KG1 (cell line): ENCODE measurements at places on chromosomes 6 and 20.

- no peak for DNase-seq
Observed at GRCh38 chr6:163721922-163722692, 307.6 kb downstream of the QKI start.

DNA sequence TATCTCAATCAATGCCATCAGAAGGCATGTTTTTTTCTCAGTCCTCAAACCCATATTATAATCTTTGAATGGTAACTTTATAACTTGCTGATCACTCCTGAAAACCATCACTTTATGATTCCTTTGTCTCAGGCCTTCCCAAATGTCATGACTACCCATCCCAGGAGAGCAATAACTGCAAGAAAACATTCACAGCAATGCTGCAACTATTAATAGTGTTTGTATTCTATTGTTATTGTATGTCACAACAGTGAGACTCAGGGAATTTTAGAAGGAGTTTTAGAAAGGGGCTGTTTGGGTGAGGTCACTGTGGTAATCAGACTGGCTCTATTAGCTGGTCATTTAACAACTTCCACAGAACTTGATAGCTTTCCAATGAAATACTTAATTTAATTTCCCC lies 301.4 kb upstream of the TBX18 start:
- no peak for DNase-seq

- no peak for DNase-seq
Observed at GRCh38 chr6:154849475-154849874, 116.3 kb downstream of the SCAF8 start.

- DNase-seq = no peak
Observed at GRCh38 chr20:13166011-13166410, 55.1 kb upstream of the ISM1 start.

GRCh38 chr20:14830466-14830865 lies 493.1 kb upstream of the FLRT3 start:
- no peak for DNase-seq

- DNase-seq = no peak
Observed at GRCh38 chr6:53495506-53496499, 49.1 kb downstream of the GCLC start.

DNA sequence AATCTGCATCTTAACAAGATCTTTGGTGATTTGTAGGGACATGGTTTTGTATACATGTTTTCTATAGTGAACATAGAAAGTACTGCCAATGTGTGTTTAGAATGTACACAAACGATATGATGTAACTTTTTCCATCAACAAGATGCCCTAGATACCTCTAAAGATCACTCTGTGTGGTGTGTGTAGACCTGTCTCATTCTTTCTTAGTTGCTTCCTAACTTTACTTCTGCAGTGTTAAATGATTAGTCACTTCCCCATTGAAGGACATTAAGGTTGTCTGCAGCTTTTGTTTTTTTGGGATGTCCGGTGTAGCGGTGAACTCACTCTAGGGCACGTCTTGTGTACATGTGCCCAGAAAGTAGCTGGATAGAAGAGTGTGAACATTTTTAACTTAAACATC lies 35.9 kb downstream of the CDYL start:
- no peak for DNase-seq

- DNase-seq = no peak
Observed at GRCh38 chr20:32858701-32859372, at the start of gene EFCAB8. TSS of gene EFCAB8 (plus strand) at chr20:32858923. CDS start at chr20:32863793, 4,870 bp downstream.

DNA sequence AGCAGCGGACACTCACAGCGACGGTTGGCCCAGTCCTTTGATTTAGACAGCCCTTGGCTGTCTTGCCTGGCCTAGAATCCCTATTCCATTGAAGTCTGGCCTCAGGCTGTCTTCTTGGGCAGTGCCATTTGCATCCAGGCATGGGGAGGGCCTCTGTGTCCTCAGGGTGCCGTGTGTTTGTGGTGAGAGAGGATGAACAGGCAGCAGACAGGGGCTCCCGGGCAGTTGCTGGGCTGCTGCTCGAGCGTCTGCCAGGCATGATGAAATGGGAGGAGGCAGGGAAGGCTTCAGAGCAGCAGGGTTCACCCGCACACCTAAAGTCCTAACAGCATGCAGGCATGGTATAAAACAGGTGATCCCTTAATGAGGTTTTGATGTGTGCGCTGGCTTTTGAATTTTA lies 126.9 kb downstream of the SOBP start:
- no peak for DNase-seq

DNA sequence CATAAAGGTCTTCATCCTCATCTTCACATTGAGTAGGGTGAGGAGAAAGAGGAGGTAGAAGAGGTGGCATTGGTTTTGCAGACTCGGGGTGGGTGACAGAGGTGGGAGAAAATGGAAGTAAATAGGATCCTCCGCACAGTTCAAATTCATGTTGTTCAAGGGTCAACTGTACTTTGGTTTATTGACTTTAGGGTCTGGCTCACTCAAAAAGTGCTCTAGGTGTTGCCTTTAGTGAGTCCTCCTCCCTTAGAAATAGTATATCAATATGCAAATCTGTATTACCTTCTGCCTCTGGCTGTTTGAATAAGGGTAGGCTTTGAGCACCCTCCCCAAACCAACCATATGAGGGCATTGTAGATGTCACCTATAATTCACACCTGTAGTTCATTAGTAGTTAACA lies 54.7 kb downstream of the KIF6 start:
- DNase-seq = no peak

DNA sequence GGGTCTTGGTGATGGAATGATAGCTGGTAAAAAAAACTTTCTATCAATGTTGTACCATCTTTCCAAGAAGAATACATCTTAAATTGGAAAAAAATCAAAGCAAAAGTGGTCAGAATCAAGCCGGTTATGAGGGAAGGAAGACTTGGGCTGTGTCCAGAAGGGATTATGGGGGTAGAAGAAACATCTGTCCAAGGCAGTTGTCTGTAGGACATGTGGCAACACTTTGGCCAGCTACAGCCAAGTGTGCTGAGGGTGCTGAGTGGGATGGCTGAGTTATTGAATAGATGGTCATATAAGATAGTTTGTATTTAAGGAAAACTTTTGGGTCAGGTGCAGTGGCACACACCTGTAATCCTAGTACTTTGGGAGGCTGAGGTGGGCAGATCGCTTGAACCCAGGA lies 38.4 kb downstream of the INSM1 start:
- no peak for DNase-seq

GRCh38 chr6:31712296-31712695 lies 2.9 kb upstream of the LY6G6D start:
- no peak for DNase-seq

- no peak for DNase-seq
Observed at GRCh38 chr6:25352285-25352684, 73.1 kb downstream of the CARMIL1 start.

DNA sequence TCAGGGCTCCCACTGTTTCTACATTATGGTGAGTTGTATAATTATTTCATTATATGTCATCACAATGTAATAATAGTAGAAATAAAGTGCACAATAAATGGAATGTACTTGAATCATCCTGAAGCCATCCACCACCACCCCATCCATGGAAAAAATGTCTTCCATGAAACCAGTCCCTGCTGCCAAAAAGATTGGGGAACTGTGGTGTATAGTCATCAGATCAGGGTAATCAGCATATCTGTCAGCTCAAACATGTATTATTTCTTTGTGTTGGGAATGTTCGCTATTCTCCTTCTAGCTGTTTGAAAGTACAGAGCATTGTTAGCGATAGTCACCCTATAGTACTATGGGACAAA lies 33.8 kb upstream of the SLC22A23 start:
- DNase-seq = no peak

DNA sequence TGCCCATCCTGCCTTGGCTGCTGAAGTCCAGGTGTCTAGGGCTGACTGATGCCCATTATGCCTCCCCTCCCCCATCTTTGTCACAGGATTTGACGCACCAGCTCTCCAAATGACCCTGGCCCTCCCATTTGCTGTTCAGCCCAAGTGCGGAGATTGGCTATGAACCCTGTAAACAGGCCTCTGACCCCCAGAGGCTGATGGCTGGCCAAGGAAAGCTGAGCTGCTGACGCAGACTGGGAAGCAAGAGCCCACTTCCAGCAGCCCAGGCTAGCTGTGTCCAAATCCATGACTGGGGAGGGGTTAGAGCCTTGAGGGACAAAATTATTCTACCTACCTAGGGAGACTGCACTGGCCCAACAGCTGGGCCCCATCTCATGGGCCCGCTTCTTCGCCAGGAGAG lies 797 bp upstream of the GNRH2 start:
- DNase-seq = no peak

DNA sequence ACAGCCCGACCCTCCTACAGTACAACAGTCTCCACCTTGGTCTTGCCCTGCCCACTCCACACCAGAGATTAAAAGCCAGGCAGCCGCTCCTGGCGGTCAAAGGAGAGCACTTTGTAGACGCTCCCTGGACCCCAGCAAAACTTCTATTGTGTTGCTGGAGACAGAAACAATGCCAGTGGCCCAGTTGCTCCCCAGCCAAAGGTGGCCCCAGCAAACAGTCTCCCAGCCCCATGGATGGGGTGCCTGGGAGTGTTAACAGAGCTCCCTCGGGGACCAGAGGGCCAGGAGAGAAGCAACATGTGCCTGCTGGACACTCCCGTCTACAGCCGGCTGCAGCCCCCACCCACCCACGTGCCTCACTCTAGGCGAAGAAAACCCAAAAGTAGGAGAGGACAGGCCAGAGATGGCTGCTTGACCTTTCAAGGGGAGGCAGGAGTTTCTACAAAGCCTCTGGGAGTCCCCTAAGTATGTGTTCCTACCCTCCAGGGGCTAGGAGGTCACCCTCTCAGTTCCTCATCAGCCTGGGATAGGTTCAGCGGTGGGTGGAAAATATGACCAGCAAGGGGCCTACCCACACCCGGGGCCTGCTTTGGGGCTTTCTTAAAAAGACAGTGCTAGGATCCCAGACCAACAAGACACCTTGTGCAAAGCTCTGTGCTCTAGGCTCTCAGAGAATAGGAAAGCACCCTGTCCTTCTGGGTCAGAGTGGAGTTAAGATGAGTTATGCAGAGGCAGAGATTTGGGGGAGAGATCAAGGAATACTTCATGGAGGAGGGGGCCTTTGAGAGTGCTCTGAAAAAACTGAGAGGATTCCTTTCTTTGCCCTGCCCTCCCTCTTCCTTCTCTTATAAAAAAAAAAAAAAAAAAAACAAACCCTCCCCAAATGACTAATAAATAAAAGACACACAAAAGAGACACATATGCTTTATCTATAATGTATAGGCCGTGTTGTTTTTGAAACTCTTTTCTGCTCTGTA lies 19.0 kb upstream of the PREX1 start:
- no peak for DNase-seq

DNA sequence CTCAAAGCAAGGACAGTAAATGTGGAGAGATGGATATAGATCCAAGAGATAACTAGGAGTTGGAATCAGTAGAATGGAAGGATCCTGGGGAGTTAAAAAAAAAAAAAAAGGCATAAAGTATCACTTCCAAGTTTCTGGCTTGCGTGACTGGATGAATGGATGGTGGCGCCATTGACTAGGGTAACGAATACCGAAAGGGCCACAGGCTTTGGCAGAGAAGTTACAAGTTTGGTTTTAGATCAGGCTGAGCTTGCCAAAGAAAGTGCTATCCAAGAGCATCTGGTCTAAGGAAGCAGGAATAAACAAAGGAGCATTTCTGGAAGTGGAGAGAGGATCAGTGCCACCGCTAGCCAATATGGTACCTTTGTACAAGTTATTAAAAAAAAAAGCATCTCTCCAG lies 17.5 kb downstream of the L3MBTL1 start:
- DNase-seq = no peak

DNA sequence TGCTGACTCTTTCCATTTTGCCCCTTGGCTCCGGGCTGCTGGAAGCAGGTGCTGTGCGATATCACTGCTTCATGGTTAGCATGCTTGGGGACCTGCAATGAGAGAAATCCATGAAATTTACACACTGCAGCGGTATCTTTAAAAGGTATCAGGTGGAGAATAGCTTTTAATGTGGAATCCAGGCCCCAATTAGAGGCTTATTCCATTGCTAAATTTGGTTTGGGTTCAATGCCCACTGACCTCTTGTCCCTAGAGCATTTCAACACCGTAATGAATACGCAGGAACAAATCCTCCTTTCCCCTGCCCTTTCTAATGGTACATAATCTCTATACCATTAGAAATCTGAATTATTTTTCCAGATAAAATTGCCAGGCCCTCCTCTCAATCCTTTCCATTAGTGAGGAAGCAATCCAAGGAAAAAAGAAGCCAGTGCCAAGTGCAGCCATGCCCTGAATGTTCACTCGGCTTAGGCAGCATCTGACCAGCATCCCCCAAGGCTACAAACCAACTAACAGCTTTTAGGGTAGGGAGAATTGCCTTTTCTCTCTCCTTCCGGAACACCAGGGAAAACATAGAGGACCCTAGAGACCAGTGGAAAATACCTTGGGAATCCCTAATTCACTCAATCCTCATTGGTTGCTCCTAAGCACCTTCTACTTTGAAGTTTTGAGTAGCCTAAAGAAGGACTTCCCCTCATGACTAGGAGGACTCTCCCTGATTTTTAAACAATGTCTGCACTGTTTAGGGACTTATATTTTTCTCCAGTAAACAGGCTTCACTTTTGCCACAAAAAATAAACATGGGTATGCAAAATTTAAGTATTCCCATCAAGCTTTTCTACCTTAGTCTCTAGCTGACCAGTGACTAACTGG lies 143.1 kb downstream of the QRSL1 start:
- no peak for DNase-seq

DNA sequence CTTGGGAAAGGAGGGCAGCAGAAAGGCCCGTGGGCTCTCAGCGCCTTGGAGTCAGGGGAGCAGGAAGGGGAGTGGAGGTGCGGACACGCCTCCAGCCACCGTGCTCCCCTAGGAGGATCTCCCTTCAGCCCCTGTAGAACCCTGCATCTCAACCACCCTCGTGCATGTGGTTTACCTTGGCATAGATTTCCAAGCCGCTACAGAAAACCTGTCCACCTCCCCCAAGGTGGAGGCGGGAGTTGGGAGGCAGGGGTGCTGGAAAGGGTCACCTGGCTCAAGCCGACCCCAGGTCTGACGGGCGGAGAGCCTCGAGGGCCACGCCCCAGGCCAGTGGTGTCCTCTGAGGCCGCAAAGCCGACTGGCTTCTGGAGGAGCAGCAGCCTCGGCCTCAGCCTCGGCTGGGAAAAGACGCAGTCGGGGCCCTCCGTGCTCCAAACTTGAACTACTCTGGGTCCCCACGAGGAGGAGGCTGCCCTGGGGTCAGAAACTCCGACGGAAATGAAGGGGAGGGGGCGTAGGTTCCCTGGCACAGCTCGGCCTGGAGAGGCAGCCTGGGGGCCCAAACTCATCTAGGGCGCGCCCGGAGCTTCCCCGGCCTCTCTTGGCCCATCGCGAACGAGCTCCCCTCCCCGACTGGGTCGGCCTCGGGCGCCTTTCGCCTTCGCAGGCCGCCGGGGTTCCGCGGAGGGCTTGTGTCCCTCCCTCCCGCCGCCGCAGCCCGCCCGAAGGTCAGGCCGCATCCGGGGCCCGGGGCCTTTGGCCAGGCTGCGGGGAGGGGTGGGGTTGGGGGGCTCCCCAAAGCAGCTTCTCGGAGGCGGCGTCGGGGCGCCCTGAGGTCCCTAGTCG lies 6.3 kb upstream of the FOXF2 start:
- DNase-seq = no peak

- no peak for DNase-seq
Observed at GRCh38 chr20:4794846-4795245, 73.1 kb downstream of the PRND start.

- DNase-seq = no peak
Observed at GRCh38 chr6:139325125-139325524, 33.3 kb upstream of the TXLNB start.
